ENCODE measurements at places on chromosomes 6 and 20.

- no peak for ATAC-seq
These were observed 55.8 kb upstream of the MTRF1L start for GRCh38 chr6:153058291-153058690.

GRCh38 chr20:34675993-34676641 lies 775 bp downstream of the PIGU start:
- ATAC-seq = no peak

DNA sequence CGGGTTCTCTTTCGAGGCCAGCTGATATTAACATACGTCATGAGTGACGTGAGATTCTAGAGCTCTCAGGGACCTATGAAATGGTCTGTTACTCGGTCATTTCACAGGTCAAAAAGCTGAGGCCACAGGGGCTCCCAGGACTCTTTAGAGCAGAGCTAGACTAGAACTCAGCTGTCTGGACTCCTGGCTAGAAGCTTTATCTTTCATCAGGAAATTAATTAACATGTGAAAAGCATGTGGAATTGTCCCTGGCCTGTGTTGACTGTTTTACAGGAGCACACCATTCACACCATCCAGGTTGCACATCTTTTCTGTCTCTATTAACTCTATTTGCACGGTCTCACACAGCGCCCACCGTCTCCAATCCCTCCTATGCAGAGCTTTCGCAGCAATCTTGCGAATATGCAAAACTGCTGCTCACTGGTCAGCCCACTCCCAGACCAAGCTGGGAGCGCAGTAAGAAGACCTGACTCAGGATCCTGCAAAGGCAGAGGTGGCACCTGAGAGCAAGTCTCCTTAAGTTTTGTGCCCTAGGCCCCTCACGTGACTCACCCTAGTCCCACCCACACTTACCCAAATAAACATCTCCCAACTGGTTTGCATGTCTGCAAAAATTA lies 522.5 kb downstream of the CD83 start:
- ATAC-seq = no peak

GRCh38 chr20:59001068-59001448 lies 6.0 kb downstream of the CTSZ start:
- no peak for ATAC-seq

DNA sequence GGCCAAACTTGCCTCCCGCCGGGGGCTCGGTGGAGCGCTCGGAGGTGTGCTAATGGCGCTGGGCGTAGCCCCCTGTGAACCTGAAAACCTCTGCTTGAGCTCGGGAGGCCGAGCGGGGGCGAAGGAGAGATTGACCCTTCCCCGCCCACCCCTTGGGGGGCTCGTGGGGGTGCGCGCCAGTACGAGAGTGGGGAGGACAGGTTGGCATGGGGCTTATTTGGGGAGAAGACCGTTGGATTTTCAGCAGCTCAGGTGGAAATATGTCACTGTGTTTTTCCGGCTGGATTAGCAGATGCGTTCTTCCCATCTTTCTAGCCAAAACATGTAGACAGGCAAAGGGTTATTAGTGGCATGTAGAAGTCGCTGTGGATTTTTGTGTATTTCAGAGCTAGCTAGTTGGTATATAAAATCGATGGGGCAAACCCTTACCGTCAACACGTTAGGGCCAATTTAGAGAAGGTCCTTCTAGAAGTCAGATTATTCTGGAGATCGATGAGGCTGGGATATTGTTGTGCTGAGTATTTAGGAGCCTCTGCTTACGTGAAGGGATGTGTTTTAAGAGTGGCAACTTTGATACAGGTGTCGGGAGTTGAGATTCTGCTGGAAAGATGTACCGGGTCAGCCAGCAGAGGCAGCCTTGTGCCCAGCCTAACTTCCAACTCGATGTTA lies 525 bp downstream of the NCOA7 start:
- peak; percentile 56 for ATAC-seq

DNA sequence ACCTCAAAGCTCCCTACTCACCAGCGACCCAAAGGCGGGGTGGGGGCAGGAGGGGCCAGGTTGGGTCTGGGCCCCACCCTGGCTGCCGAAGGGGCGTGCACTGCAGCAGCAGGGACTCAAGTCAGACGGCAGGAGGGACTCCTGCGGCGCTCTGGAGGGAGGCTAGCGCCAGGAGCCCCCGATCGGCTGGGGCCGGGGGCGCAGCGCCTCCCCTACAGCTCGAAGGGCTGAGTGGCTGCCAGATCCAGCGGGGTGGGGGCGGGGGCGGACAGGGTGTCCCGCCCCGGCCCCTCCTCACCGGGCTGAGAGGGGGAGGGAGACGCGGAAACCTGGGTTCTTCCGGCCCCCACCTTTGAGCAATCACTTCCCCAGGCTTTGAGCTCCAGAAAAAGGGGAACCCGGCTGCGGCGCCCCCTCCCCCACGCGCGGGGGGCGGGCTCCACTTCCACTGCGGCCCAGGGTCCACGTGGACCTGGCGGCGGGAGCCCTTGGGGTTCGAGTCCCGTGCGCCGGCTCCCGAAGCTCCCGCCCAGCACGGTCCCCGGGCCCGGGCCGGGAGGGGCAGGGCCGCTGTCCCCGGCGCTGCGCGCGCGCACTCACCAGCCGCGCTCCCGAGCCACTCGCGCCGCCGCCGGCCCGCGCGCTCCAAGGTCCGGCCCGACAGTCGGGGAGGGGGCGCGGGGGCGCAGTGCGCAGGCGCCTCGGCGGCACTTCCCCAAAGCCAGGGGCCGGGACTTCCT lies at the start of gene RGS19:
RGS19 (minus strand) TSS at position 246 of the 740 bp plus-strand sequence. CDS start 2,632 bp downstream, outside the sequence.
- ATAC-seq = peak; percentile 65

GRCh38 chr6:32685603-32686002 lies 19.1 kb upstream of the HLA-DQB1 start:
- ATAC-seq = peak; percentile 91

GRCh38 chr20:12166053-12166717 lies 248.5 kb downstream of the BTBD3 start:
- ATAC-seq = no peak

DNA sequence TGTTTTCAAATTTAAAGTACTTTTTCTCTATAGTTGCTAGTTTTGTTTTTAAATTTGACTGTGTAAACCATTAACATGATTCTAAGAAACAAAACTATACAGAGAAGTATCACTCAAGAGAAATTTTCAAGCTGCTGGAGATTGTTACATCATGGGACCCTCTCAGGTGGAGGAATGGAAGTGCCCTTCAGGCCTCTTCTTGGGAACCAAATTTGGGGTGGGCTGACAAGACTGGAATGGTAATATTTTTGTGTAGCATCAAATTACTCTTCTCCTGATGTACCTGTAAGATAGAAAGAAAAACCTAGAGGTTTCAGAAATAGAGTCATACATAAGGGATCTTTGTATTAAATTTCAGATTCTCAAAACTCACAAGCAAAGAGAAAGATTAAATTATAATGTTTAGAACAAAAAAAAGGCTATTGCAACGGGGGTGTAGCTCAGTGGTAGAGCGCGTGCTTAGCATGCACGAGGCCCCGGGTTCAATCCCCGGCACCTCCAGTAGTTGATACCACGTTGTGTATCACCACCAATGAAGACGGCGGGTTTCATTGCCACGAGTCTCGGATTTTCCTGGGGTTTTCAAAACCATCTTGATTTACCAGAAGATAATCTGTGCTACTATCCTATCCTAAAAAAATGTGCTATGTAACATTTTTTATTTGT lies 193.7 kb downstream of the GPX5 start:
- ATAC-seq = no peak

- ATAC-seq = no peak
These were observed 218.7 kb upstream of the FERMT1 start for GRCh38 chr20:6341491-6341890.

- ATAC-seq = no peak
These were observed 52.4 kb downstream of the IPCEF1 start for GRCh38 chr6:154304191-154304590.

GRCh38 chr6:166760288-166760687 lies 133.2 kb upstream of the RPS6KA2 start:
- no peak for ATAC-seq
